ENCODE measurements at places on chromosomes 4 and X.
A peak's percentile ranks its signal among the peaks of the same experiment; 100 is the strongest.

DNA sequence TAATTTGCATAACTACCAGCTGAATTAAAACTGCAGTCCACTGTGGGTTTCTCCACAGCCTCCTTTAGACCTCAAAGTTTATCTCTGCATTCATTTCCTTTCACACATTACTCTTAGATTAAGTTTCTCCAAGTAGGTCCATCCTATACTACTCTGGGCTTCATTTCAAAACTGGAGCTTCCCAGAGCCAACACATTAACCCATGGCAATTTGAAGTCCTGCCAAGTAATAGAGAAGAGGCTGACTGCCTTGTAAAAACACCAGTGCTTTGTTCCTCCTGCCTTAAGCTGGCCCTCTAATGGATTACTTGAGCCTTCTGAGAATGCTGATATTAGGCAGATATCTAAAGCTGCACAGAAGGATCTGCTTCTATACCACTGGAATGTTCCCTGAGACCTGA, 997.2 kb upstream of the SLIT2 start:
- DNase-seq = no peak

DNA sequence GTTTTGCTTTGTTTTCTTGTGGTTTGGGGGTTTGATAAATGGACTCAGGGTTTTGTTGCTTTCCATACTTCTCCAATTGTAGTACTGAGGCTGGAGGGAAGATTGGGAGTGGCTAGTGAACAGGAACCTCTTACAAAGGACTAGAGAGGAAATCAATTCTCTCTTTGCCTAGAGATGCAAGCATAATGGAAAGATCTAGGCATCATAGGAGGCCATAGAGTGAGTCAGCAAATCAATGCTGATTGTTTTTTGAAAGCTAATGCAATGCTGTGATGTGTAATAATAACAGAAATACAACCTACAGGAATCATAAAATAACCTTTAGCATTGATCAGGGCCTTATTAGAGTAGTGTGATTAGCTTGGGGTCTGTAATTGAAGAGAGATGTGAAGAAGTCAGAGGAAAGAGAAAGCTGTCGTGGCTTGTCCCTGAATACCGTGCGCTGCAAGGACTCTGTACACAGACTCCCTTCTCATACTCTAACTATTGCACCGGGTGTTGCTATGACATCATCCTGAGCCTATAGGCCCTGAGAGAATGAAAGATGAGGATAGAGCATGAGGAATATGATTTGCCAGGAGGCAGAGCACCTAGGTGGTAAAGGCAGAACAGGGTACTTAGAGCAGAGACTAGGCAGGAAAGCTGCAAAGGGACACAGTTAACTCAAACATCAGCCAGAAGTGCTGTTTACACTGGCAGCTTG, 29.3 kb upstream of the GPR101 start:
- no peak for DNase-seq

GRCh38 chr4:17613761-17614415, 553 bp upstream of the MED28 start:
- peak; percentile 71 for DNase-seq

DNA sequence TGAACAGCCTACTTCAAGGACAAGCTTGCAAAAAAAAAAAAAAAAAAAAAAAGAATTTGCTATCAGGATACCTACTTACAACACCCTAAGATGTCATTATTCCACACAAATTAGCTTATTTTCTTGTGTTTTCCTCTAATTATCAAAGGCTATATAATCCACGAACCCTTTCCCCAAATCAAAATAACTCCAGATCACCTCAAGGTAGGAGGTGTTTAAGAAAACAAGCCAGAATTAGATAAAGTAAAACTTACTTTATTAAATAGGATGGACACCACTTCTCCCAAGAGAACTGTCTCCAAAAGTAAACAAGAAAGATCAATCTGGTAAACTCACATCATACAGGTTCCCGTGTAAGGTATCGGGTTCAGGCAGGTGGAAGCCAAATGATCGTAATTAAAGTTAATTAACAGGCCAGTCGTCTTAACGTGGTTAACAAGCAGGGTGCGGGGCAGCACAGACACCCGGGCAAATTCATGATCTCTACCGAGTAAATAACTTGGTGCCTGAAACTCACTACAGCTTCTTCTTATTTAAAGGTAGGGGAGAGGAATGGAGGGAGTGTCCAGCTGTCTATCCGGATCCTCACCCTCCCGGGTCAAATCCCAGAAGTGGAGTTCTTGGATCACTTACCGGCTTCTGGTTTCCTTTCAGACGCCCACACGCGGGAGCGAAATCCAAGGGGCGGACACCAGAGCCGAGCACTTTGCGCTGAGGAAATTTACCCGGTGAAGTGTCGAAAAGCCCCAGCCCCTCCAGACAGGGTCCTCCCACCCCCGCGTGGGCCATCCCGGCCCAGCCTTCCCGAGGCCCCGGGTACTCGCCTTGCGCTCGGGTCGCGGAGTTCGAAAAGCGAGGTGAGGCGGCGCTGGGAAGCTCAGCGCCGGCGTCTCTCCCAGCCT, 708 bp downstream of the ARAP2 start:
- peak; percentile 84 for DNase-seq

- no peak for DNase-seq
These were observed 64.9 kb upstream of the SCOC start for GRCh38 chr4:140308366-140309123.

DNA sequence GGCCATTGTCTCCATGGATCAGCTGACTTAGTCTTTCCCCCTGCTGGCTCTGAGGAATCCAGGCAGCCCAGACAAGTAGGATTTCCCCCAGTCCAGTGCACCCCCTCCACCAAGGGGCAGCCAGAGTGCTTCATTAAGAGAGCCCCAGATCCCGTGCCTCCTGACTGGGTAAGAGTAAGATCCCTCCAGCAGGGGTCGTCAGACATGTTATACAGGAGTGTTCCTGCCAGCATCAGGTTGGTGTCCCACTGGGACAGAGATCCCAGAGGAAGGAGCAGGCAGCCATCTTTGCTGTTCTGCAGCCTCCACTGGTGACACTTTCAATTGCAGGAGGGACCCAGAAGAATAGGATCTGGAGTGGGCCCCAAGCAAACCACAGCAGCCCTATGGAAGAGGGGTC, 29.0 kb upstream of the INPP4B start:
- DNase-seq = no peak

- no peak for DNase-seq
These were observed 696.5 kb downstream of the ADGRL3 start for GRCh38 chr4:61896634-61897033.

- DNase-seq = no peak
These were observed 191.0 kb downstream of the CCSER1 start for GRCh38 chr4:90318193-90318592.

GRCh38 chrX:150683536-150684146, 9.6 kb upstream of the MTMR1 start:
- DNase-seq = no peak

GRCh38 chrX:471281-471680, 84.6 kb upstream of the PPP2R3B start:
- DNase-seq = no peak

GRCh38 chr4:183926950-183927349, 21.8 kb downstream of the STOX2 start:
- DNase-seq = no peak

GRCh38 chr4:130092187-130093015, 996.4 kb downstream of the C4orf33 start:
- DNase-seq = no peak

DNA sequence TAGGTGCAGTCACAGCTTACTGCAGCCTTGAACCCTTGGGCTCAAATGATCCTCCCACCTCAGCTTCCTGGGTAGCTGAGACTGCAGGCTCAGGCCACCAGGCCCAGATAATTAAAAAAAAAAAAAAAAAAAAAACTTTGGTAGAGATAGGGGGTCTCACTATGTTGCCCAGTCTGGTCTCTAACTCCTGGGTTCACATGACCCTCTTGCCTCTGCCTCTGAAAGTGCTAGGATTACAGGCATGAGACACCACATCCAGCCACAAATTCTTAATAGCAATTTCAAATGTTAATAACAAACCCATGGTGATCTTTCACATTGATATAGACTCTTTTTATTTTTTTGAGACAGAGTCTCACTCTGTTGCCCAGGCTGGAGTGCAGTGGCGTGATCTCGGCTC, 12.3 kb upstream of the FGF5 start:
- no peak for DNase-seq

DNA sequence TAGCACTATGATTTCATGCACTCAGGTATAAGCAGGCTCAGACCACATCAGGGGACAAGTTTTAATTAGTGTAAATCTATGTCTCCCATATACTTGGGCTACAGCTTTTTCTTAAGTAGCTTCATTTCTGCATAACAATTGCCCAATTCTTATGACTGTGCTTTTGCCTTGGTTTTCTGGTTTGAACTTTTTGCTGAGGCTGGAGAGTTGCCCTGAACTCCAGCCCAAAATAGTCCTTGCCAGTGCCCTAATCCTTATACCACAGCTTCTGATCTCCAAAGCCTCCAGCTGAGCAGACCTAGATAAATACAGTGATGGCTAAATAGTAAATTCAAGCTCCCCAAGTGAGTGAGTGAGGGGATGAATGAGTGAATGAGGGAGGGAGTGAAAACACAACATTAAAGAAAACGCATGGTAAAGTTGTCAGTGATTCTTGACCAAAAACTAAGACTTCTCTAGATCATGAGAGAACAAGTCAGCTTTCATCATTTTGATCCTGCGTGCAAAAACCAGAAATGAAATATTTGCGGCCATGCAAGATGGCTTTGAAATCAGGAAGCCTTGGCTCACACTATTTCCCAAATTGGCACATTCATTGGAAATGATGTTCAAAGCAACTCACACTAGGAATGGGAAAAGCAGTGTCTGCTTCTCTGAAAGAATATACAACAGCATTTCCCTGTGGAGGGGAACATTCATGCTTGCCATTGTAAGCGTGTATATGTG, 437.1 kb upstream of the CTSO start:
- no peak for DNase-seq

DNA sequence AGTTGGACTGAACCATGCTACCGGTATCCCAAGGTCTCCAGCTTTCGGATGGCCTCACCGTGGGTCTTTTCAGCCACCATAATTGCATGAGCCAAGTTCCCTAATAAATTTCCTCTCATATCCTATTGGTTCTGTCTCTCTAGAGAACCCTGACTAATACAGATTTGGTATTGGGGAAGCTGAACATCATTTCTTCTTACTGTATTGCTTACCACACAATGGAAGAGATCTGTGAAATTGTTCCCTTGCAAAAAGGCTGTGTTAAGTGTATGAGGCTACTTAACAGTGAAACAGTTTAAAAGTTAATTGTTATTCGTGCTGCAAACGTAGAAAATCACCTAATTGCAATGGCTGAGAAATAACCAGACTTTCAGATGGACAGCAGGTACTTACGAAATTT, 34.0 kb downstream of the PLAC8 start:
- no peak for DNase-seq

DNA sequence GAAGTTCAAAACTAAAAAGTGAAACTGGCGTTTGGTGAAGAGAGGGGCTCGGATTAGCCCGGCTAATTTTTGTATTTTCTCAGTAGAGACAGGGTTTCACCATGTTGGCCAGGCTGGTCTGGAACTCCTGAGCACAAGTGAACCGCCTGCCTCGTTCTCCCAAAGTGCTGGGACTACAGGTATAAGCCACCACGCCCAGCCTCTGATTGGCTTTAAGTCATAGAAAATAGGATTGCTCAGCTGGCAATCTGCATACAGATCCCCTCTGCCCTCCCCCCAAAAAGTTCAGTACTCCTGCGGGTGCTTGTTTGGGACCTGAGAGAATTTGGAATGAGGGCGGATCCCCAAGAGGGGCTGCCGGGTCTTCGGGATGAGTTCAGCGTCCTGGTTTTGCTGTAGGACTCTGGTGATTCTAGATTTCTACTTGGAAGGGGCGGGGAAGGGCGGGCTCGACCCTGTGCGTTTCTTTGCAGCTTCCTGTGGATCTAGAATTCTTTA, 537 bp upstream of the PRKX start:
- no peak for DNase-seq

- no peak for DNase-seq
These were observed 79.8 kb upstream of the GPM6A start for GRCh38 chr4:175891851-175892250.

- DNase-seq = no peak
These were observed 40.6 kb downstream of the GUCY2F start for GRCh38 chrX:109441266-109441665.

DNA sequence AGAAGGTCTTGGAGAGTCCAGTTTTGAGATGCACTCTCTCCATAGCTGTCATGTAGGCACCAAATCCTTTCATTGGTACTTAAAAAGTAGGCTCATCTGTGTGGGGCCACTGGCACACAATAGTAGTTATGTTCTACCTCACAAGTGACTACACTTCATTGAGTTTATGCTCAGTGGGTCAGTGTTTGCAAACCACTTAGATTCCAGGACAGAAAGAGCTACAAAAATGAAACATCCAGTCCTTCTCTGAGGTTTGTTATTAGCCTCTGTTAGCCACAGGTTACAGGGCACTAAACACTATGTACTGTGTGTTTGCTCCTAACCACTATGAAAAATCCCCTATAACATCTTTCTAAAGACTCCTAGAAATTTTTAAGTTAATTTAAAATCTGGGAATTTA, 13.8 kb downstream of the RAB28 start:
- DNase-seq = no peak

DNA sequence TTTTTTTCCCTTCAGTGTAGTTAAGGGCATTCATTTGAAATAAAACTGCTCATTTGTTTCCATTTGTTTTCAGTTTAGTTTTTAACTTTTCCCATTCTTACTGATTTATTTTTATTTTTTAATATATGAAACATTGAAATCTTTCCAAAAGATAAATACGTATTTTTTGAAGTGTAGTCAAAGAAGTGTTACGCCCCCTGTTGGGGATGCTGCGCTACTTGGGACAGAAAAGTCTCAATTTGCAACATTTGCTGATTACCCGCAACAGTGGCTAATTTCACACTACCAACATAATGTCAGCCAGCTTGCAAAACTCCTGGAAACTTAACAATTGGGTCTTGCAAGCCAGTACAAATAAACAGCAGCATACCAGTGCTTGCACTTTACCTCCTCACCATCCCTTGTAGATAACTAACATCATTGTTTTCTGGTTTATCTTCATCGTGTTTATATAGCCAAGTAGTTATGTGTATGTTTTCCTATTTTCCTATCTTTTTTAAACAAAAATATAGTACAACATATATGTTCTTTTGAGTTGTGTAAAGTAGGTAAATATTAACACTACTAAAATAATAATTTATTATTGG, 158.6 kb downstream of the STPG2 start:
- no peak for DNase-seq

DNA sequence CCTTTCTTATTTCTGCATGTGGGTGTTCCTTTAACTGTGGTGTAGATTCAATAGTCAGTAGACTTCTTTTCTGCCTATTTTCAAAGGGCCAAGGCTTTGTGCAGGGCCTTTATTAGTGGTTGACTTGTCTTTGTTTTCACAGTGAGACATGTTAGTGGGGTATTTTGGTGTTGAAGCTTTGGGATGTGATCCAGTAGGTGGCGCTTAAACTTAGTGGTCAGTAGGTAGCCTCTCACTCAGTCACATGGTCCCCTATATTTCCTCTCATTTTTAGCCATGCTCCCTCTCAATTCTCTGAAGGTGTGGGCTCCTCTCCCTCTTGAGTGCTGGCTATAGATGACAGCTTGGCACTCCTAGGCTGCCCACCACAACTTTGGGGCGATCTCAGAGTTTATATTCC, 23.4 kb upstream of the SLC10A7 start:
- DNase-seq = no peak

GRCh38 chrX:111521169-111521568, 9.7 kb downstream of the SERTM2 start:
- DNase-seq = no peak

GRCh38 chr4:62162606-62163005, 962.5 kb downstream of the ADGRL3 start:
- no peak for DNase-seq
